ENCODE measurements at places on chromosomes 2 and 18.

- DNase-seq: no peak
These were observed 113.2 kb downstream of the PIGN start for GRCh38 chr18:62073461-62074281.

DNA sequence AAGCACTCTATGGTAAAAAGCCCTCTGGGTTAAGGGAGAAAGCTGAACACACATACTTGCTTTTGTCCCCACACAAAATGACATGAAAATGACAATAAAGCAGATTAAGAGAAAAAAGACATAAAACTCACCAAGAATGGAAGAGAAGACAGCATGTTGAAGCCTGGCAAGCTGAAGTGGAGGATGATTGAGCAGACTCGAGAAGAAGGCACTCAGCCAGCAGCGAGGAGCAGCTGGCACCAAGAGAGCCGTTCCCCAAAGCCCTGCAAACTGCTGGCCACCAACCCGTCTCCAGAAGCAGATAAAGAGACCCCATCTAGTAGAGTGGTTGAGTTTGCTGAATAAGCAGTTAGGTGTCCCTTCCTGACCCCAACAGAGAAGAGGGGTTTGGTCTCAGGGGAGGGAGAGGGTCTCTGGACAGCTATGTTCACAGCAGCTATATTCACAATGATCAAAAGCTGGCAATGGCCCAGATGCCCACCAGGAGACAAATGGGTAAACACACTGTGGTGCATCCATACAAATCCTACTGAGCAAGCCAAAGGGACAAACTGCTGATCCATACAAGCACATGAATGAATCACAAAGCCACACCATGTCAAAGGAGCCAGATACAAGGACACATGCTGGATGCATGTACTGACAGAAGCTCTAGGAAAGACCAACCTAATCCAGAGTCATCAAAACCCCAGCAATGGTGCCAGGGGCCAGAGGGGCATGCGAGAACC lies 36.9 kb downstream of the FAM168B start:
- no peak for DNase-seq

DNA sequence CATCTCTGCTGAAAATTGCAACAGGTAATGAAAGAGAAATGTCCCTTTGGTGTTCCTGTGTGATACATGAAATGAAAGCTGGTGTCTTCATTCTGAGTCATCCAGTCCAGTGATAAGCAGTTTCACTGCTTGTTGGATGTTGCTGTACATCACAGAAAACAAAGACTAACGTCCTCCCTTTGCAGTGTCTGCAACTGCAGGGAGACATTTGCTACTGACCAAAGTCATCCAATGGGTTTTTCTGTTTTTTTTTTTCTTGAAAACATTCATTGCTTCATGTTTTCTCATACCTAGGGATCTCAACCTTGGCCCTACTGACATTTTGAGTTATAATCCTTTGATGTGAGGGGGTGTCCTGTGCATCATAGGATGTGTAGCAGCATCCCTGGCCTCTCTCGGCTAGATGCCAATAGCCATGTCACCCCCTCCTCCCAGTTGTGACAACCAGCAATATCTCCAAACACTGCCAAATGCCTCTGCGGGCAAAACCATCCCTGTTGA lies 63.6 kb upstream of the FZD5 start:
- no peak for DNase-seq

GRCh38 chr2:151973901-151974199 lies 125.0 kb downstream of the CACNB4 start:
- DNase-seq: peak; percentile 18

- no peak for DNase-seq
These were observed 112.2 kb downstream of the GALNT3 start for GRCh38 chr2:165681841-165682240.

DNA sequence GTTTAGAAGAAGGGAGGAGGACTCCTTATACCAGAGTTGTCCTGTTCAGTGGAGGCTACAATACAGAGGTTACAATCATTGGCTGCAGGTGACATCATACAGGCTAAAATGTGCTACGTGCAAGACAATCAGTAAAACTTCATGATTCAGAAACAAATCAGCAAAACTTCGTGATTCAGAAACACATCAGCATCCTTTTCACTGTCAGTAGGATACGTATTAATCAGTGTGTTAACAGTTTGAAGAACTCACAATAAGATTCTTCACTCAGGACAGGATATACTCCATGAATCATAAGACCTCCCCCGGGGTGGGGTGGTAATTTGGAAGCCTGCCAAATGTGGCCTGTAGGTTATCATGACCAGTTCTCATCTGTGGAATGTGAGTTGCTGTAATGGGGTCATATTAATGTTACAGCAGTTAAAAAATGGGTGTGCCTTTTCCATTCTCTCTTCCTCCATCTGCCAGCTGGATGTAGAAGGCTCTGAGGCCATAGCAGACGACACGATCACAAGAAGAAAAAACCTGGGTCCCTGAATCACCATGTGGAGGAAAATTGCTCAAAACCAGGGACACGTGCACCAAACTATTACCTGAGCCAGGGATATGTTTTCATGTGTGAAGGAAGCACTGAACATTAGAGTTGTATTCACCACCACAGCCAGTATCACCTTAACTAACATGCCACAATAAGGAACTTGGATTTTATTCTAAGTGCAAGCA lies 134.8 kb upstream of the CREB1 start:
- peak; percentile 100 for DNase-seq

GRCh38 chr18:10923141-10923540 lies 226.2 kb downstream of the PIEZO2 start:
- peak; percentile 56 for DNase-seq
